Kasumi-1 (cell line): ENCODE measurements at places on chromosomes 7 and 10.
A peak's percentile ranks its signal among the peaks of the same experiment; 100 is the strongest.

- no peak for DNase-seq
These were observed 50.7 kb downstream of the VIM start for GRCh38 chr10:17278607-17279240.

GRCh38 chr7:70384891-70385290, 747.1 kb upstream of the GALNT17 start:
- no peak for DNase-seq

DNA sequence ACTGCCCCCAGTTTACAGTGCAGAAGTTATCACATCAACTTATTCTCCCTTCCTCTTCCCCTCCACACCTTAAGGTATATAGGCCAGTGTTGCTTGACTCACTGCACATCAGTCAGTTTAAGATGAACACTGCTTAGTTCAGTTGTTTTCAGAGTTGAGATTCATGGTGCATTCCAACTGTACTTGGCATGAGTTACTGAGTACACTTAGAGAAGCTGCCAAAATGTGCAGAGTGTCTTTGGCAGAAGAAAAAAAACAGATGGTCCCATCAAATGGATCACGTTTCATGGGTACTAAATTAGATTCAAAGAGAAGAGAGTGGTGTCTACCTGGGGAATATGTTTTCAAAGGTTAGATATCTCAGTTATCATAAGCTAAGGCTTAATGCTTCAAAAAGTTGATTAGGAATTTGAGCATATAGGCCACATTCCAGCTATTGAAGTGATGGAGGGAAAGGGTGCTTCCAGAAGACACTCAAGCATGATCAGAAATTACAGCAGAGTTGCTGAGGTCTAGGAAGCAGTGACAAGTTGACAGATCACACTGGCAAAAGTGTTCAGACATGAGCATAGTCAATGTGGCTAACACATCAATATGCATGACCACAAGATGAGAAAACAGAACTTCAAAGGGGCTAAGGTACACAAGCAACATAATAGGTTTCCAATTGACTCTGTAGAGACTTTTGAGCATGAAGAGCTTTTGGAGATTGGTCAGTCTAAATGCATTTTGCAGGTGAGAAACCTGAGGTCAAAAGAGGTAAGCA, 579.2 kb upstream of the CELF2 start:
- DNase-seq, result no peak

GRCh38 chr7:129008645-129009414, 46.1 kb downstream of the TNPO3 start:
- DNase-seq, result no peak

DNA sequence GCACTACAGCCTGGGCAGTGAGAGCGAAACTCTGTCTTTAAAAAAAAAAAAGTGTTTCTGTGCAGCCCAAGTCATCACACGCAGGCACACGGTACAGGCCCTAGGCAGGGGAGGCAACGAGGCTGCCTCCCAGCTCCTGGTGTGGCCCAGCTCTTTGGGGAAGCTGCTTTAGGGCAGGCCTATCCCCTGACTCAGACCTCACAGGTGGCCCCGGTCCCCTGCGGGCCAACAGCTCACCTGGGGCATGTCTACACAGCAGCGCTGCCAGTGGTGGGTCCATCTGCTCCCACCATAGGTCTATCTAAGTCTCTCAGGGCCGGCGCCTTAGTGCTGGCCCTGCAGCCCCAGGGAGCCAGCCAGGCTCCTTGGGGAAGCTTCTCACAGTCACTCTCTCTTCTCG, 31.4 kb downstream of the ZAN start:
- no peak for DNase-seq

DNA sequence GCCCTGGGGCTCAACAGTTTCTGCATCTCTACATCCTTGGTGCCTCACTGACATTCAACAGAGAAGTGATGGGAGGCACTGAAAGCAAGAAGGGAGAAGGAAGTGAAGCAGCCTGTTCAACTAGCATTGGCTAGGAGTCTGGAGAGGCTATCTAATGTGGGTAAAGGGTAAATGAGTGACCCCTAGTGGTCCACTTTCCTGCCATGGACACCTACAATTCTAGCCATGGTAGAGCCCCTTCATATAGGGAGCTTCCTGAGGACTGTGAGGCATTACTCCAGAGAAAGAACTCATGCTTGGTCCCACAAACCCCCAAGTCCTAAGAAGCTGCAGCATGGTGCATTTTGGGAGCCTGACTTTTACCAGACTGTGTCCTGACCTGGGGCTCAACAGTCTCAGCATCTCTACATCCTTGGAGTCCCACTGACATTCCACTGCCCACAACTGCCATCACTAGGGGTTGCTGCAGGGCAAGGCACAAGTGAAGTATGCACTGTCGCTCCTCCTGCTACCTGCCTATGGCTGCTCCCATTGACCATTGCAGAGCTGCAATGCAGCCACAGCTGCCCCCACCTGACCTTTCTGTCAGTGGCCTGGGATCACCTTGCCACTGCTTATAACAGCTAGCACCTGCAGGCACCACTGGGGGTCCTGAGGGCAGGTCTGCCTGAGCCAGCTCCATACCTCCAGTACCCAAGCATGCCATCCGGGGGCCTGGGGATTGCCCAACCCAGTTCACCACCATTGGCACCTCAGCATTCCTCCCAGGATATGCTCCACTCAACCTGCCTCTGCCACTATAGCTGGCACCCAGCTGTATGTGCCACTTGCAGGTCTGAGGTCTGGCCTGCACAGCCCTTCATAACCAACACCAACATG, 44.1 kb upstream of the CDK6 start:
- peak; percentile 18 for DNase-seq

DNA sequence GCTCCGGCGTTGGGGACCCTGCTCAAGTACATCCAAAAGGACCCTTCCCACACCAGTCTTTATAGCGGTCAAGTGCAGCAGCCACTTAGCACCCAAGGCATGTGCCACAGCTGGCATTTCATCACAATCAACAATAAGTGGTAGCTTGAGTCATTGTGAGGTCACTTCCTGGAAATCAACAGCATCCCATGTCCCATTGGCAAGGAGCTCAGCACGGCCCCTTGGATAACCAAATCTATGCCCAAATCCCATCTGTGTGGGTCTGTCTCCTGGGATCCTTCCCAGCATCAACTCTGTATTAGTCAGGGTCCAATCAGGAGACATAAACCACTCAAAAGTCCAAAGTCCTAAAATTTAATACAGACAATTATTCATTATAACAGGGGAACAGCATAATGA, 27.1 kb downstream of the MDH2 start:
- no peak for DNase-seq

- no peak for DNase-seq
These were observed 52.4 kb downstream of the ARMH3 start for GRCh38 chr10:102003541-102003940.

DNA sequence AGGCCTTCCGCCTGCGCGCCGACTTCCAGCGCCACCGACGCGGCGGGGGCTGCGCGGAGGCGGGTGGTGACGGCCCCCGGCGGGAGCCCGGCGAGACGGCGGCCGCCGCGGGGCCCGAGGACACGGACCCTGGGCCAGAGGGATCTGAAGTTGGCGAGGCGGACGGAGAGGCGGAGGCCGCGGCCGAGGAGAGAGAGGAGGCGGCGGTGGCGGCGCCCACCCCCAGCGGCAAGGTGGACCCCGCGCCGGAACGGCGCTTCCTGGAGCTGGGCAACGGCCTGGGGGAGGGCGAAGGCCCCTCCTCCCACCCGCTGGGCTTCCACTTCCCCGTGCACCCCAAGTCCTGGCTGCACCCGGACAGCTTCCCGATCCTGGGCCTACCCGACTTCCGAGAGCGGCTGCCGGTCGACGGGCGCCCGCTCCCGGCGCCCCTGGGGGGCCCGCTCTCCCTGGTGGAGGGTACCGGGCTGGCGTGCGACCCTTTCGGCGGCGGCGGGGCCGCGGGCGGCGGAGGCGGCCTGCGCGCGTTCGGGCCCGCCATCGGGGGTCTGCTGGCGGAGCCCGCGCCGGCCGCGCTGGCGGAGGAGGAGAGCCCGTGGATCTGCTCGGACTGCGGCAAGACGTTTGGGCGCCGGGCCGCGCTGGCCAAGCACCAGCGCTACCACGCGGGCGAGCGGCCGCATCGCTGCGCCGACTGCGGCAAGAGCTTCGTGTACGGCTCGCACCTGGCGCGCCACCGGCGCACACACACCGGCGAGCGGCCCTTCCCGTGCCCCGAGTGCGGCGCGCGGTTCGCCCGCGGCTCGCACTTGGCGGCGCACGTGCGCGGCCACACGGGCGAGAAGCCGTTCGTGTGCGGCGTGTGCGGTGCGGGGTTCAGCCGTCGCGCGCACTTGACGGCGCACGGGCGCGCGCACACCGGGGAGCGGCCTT, 16.2 kb downstream of the ZNF316 start:
- no peak for DNase-seq

DNA sequence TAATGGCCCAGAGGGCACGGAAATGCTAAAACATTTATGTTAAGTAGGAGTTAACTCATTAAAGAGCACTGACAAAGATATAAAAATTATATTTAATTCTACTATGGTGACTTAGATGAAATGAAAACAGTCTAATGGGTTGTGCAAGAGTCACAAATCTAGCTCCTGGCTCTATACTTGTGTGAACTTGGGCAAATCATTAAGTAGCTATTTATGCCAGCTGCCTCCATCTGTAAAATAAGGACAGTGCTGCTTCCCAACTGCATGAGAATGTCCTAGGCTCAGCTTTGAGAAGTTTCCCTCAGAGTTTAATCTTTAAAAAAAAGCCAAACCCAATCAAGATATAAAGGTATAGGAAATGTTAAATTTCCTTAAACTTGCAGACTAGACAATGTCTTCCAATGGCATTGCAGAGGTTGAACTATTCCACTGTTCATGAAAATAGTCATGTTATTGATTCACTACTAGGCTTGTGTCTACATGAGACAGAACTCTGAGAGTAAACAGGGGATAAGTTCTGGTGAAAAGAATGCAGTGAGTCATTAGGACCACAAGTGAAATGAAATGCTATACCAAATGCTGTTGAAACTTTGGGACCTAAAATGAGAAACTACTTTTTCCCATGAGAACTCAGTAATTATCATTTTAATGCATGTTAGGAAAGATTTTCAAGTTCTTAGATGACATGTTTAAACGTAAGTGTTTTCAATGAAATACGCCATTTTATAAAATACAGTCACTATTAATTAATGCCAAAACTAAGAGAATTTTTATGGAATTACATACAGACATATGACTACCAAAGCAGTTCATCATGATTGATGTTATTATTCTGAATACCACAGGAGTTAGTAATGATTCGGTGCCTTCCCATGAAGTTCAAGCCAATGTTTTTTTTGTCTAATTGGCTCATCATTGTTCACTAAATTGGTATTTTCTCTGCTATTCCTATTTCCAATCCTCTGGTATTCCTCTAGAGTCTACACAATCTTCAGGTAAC, 84.2 kb downstream of the CDK6 start:
- no peak for DNase-seq

- DNase-seq, result peak; percentile 52
These were observed 6.5 kb downstream of the EVX1 start for GRCh38 chr7:27248911-27249723.

- no peak for DNase-seq
These were observed 826.0 kb downstream of the SORCS1 start for GRCh38 chr10:106338486-106338885.

- DNase-seq, result no peak
These were observed 19.9 kb downstream of the CPA1 start for GRCh38 chr7:130400120-130400572.

GRCh38 chr10:98745645-98746044, 298.9 kb upstream of the HPS1 start:
- peak; percentile 30 for DNase-seq

DNA sequence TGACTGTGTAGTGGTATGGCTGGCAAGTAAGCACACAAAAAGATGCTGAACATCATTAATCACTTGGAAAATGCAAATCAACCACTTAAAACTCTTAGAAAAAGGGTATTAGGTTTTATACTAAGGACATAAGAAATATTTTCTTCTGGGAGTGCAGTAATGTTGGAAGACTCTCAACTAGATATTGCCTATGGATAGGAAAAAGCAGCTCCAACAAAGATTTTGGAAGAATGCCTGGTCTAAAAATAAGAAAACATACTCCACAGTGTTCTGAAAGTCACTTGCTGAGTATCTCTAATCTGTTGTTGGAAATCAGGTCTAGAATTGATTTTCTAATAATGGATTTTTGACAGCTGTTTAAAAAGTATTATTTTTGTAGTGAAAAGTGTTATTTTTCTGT, 50.8 kb upstream of the PHYHIPL start:
- DNase-seq, result no peak

- DNase-seq, result no peak
These were observed 25.7 kb upstream of the FAM107B start for GRCh38 chr10:14800397-14800796.

GRCh38 chr7:147079921-147080420, 963.4 kb downstream of the CNTNAP2 start:
- DNase-seq, result no peak

DNA sequence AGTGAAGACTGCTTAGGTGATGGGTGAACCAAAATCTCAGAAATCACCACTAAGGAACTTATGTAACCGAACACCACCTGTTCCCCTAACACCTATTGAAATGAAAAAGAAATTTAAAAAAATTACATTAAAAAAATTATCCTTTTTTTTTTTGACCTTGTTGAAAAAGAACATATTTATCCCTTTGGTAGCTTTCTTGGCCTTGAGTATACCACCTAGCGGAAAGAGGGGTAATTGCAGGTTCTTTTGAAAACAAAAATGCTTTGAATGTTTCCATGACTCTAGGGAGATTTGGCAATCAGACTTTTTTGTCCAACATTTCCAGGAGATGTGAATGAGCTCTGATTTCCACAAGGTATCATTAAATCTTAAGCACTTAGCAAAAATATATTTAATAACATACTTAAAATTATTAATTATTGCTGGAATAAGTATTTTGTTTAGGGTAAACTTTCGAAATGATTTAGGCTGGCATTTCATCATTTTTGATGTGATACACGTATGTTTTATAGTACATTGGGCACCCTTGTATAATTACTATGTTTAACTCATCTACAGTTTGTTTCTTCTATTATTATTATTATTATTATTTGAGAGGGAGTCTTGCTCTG, 47.0 kb upstream of the ELMO1 start:
- DNase-seq, result peak; percentile 79

DNA sequence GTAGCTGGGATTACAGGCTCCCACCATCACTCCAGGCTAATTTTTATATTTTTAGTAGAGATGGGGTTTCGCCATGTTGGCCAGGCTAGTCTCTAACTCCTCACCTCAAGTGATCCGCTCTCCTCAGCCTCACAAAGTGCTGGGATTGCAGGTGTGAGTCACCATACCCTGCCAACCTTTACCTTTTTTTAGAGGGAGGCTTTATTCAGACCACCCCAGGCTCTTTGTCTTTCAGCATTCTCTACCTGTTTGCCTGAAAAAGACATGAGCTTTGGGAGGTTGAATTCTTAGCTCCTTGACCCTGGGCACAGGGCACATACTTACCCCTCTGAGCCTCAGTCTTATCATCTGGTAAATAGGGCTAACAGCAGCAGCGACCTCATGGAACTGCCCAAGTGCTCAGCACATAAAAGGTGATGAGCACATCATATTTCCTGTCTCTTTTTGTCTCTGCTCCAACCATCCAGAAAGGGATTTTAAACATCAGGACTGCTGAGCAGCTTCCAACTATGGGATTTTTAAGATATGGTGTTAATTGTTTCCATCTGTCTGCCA, 17.0 kb downstream of the FRMPD2 start:
- no peak for DNase-seq

DNA sequence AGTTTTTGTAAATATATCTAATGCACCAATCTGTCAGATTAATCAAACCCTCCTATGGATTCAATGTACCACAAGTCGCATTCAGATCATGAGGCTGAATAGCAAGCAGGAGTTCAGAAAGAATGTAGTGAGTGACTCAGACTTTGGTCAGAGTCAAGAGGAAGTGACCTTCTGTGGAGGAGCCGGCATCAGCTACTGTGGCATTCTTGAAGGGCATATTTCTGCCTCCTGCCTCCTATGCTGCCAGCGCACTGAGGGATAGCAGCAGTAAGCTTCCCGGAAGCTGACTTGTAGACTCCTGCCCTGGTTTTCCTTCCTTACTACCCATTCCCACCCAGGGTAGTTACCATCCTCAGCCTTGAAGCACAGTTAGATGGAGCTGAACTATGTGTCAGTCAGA, 867.5 kb downstream of the NRG3 start:
- no peak for DNase-seq
